ENCODE measurements at places on chromosomes 6 and 20. TPM values are rescaled to one million over a fixed set of nuclear protein-coding genes. Genes with fewer than 3 reads are reported as not detected.

SLC17A2 gene
- not detected for total RNA-seq

GDAP1L1 gene
- total RNA-seq, result 0.38 TPM

FAM217A gene
- total RNA-seq, result not detected

PLAGL2 gene
- total RNA-seq, result 6.0 TPM

ENPP5 gene
- total RNA-seq, result 2.8 TPM

HSPA1A gene
- 298 TPM for total RNA-seq

SRSF3 gene
- total RNA-seq, result 119 TPM

- DNase-seq, result no peak
These were observed 174.7 kb downstream of the FOXC1 start for GRCh38 chr6:1784422-1784884.

GRCh38 chr6:22471132-22471690 lies 98.2 kb upstream of the HDGFL1 start:
- no peak for DNase-seq

- DNase-seq, result no peak
These were observed 42.2 kb upstream of the UST start for GRCh38 chr6:148704400-148705246.

DNA sequence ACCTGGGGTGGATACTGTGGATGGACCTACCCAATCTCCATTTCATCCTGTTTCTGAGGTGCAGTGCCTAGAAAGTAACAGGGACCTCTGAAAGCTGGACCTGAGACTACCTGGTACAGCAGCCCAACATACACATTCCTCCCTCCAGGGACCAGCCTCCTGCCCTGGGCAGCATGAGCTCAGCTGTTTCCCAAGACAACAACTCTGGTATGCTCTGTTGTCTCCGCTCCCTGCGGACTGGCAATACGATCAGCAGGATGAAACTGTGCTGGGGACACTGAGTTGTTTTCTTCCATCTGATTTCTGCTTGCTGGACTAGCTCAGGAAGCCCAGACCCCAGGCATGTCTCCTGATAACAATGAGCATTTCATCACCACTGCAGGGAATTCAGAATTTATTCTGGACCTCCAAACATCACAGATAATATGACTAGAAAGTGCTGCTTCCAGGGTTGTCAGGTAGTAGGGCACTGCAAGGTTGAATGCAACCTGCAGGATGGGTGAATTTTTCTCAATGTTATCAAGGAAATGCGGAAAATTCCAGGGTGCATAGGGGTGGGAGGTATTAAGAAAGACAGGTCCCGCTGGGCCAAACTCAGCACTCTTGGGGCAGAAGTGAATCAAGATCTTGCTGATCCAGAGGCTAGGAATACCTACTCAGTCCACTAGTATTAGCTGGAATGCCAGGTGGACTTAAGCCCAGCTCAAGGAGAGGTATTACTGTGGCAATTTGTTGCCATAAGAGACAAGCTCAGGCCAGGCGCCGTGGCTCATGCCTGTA lies 38.9 kb upstream of the SLC4A11 start:
- DNase-seq, result no peak

- no peak for DNase-seq
These were observed 40.5 kb downstream of the PIM1 start for GRCh38 chr6:37210313-37210968.

GRCh38 chr20:62463651-62464424 lies 12.0 kb downstream of the GATA5 start:
- no peak for DNase-seq

GRCh38 chr20:54092021-54092420 lies 21.6 kb upstream of the BCAS1 start:
- DNase-seq, result no peak

DNA sequence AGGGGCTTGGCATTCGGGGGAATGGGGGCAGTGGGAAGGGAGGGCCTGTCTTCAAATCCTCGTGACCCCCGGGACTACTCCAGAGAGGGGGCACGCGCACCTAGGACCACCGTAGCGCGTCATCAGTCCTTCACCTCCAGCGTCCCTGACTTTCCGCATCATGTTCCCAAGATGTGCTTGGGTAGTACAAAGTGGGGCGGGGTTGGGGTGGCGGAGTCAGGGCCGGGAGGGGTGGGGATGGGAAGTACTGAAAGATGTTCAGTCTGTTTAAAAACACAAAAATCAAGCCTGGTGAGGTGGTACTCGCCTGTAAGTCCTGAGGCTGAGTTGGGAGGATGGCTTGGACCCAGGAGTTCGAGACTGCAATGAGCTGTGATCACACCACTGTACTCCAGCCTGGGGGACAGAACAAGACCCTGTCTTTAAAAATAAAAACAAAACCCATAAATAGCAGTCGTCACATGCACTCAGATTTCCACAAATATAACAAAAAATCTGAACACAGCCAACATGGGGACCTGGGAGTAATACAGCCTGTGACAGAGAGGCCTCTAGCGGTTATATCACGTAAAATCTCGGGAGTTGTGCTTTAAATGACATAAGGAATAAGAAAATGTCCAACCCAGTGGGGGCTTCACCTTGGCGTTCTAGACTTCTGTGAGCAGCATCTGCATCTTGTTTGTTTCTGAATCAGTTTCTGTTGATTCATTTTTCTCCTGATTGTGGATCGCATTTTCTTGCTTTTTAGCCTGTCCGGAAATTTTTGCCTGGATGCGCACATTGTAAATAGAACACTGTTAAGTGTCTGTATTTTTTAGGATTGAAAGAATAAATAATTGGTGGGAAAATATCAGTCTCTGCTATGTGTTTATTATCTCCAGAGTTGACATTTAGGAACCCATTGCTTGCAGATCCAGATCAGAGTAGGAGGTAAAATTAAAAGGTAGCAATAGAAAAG lies 698 bp upstream of the LRP11 start:
- no peak for DNase-seq

GRCh38 chr6:133805876-133806275 lies 83.0 kb upstream of the TCF21 start:
- DNase-seq, result no peak

DNA sequence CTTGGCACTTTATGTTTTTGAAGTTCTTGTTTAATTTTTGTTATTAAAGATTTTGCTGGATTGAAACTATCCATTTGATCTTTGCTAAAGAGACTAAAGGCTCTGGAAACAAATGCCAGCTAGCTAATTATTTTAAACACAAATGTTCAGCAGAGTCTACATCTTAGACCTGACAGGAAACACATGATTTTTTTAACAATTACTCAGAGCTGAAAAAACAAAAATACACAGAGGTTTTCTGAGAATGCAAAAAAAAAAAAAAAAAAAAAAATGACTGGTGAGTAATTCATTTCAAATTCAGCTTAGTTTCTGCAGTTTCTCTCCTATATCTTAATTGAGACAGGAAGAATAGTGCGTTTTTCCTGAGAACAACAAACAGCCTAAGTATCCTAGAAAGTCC lies 448.0 kb downstream of the TENT5A start:
- DNase-seq, result no peak

GRCh38 chr6:11785774-11786579 lies 7.4 kb upstream of the ADTRP start:
- no peak for DNase-seq

All from Right ventricle myocardium inferior (tissue), 1 donor.